NCI-H526 (cell line): ENCODE measurements at places on chromosomes 11 and 22.

DNA sequence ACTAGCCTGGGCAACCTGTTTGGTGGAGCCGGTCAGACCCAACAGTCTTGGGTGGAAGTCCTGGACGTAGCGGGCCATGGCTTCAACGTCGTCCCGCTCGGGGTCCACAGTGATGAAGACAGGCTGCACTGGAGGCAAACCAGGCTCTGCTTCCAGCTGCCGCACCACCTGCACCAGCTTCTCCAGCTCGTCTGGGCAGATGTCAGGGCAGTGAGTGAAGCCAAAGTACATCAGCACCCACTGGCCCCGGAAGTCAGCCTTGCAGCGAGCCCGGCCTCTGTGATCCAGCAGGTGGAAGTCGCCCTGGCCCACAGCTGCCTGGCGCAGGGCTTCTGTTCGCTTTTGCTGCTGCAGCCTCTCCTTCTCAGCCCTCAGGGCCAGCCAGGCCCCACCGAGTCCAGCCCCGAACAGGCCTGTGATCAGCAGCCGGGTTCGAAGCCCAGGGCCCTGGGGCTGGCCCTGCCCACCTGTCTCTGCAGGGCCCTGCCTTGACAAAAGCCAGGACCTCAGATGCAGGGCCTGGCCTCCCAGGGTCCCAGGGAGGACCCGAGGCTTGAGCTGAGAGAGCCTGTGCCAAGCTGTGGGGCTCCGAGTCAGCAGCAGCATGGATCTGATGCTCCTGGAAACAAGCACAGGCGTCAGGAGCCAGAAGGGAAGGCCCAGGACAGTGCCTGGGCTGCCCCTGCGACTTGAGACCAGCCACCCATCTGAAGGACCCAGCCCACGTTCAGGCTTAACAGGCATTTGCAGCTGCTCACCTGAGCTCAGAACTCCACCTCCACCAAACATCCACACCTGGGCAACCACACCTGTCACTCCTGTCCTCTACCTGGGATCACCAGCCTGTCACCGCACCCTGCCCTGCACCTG is 1.4 kb downstream of the SCO2 start:
- DNase-seq, result no peak

- no peak for DNase-seq
These were observed 40.5 kb downstream of the DUSP8 start for GRCh38 chr11:1531449-1532013.

DNA sequence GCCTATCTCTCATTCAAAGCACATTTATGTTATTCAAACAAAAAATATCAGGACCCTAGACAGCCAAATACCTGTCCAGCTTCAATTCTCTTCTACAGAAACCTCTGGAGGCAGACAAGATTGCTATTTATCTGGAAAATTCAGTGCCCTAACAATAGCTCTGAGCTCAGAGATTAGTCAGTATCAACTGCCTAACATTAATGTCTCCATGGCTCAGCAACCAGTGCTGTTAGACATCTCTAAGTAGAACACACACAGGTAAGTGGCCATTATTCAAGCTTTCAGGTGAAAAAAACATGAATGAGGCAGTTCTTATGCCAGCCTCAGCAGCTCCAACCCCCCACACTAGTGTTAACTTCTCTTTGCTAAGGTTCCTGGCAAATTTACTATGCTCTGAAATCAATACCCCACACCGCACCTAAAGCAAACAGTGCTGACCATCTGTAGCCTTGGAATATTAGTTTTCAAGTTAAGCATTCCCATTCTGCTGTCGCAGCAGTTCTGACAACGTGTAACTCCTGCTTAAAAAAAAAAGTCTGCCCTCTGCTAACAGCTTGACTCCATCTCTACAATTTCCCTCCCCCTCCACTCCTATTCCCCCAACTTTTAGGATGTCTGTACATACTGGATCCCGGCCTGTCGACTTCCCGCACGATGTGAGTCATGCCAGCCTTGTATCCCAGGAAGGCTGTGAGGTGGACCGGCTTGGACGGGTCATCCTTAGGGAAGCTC is 1.5 kb downstream of the RPL3 start:
- no peak for DNase-seq

DNA sequence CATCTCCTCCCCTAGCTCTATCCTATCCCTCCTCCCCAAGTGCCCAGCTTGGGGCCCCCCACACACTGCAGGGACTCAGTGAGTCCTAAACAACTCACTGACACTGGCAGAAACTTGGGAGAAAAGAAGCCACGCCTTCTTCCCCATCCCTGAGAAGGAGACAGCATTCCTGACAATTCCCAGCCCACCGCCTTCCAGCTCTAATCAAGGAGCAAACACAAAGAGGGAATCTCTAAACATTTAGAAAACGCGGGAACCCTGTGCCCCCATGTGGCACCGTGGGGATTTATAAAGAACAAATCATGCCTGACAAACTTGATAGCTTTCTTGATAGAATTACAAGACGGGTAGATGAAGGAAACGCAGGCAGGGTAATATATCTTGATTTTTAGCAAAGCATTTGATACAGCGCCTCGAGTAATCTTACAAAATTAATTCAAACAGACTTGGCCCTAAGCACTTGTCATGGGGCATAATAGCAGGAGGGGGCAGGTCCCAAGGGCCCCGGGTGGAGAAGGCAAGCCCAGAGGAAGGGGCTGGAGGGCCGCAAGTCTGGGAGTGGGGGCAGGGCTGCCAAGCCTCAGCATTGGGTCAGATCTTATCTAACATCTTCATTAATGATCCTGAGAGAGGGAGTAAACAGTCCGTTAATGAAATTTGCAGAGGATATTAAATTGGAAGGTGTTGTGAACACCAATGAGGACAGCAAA is 4.5 kb downstream of the CHST1 start:
- no peak for DNase-seq

DNA sequence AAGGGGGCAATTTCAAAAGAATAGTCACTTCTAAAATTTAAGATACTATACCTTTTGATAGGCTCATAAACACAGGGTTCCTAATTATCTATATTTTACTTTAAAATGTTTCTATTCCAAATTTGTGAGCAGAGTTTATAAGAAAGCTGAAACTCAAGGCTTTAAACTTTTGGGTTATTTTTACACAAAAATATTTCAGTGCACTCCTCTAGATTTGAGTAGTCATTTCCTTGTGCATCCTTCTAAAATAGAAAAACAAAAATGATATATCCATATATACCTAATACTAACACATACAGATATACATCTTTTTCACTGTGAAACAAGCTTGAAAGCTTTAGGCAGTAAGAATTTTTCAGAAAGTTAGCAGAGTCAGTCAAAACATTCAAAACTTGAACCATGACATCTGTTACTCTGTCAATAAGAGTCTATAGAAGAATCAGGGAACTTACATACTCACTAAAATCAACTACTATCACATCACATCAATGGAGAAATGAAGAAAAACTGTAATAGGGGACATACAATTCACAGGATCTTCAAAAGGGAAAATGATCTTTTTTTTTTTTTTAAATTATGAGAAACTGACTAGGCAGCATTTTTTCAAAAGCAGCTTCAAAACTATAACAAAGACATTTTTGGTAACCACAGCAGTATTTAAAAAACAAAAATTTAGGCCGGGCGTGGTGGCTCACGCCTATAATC is 5.1 kb downstream of the PHF21A start:
- DNase-seq, result no peak

DNA sequence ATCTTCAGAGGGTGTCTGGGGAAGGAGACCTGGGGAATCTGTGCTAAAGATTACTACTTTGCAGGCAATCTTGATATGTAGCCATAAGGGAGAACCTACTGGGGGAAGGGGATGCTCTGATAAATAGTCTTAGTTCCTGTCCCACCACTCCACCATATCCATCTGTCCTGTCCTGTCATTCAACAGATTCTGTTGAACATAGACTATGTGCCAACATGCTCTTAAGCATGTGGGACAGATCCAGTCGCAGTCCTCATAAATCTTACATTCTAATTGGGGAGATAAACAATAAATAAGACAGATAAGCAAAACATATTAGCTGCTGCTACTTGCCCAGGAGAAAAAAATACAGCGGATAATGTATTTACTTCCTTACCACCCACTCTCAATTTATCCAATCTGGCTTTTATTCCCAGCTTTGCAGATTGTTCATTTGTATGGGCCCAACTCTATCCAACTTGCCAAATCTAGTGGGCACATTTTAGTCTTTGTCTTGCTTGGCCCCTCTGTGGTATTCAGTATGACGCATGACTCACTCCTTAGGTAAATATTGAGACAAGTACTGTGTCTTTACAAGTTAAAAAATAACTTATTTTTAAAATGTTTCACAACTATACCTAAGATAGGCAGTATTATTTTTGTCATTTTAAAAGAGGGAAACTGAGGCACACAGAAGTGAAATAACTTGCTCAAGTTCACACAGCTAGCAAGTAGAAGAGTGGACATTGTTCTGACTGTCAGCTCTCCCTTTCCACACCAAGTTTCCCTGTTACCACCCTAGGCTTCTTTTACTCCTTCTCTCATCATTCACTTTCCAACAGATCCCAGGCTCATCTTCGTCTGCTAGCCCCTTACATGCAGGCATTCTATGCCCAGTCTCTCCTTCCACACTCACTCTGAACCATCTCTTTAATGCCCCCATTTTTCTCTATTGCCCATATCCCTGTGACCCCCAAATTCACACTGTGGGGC is 133.6 kb upstream of the SESN3 start:
- DNase-seq, result no peak

- DNase-seq, result peak; percentile 91
These were observed 49.7 kb downstream of the RTL6 start for GRCh38 chr22:44448271-44448830.

DNA sequence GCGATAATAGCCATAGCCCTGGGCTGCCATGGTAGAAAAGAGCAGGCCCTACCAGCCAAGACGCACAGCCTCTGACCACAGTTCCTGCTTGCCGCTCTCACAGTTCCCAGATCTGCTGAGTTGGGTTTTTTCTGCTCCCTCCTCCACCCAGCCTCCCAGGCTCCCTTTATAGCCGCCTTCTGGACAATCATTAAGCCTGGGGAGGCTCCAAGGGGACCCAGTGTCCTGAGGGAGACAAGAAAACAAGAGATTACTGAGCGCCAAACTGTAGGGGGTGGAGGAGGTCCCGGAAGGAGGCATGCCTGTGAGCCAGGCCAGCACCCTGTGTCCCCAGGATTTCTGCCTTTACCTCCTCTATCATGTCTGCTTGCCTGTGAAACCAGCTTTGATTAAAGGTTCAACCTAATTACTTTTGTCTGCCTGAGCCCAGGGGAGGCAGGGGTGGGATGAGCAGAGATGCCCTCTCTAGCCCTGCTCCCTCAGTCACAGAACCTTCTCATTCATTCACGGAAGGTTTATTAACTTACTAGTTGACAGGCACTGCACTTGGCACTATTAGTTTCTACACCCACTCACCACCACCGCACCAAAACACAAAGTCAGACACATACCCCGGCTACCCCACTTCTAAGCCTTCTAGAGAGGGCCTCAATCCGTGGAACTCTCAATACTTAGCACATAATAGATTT is 1.2 kb downstream of the SLC37A4 start:
- DNase-seq, result no peak

GRCh38 chr11:64415996-64416728 is 57.2 kb downstream of the RPS6KA4 start:
- DNase-seq, result no peak

DNA sequence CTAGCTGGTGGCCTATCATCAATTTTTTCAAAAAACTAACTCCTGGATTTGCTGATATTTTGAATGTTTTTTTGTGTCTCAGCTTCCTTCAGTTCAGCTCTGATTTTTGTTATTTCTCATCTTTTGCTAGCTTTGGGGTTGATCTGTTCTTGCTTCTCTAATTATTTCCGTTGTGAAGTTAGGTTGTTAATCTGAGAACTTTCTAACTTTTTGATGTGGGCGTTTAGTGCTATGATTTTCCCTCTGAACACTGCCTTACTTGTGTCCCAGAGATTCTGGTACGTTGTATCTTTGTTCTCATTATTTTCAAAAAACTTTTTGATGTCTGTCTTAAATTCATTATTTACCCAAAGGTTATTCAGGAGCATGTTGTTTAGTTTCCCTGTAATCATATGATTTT is 19.1 kb downstream of the NARS2 start:
- no peak for DNase-seq

- DNase-seq, result no peak
These were observed 371.6 kb downstream of the CADM1 start for GRCh38 chr11:115132436-115133228.

DNA sequence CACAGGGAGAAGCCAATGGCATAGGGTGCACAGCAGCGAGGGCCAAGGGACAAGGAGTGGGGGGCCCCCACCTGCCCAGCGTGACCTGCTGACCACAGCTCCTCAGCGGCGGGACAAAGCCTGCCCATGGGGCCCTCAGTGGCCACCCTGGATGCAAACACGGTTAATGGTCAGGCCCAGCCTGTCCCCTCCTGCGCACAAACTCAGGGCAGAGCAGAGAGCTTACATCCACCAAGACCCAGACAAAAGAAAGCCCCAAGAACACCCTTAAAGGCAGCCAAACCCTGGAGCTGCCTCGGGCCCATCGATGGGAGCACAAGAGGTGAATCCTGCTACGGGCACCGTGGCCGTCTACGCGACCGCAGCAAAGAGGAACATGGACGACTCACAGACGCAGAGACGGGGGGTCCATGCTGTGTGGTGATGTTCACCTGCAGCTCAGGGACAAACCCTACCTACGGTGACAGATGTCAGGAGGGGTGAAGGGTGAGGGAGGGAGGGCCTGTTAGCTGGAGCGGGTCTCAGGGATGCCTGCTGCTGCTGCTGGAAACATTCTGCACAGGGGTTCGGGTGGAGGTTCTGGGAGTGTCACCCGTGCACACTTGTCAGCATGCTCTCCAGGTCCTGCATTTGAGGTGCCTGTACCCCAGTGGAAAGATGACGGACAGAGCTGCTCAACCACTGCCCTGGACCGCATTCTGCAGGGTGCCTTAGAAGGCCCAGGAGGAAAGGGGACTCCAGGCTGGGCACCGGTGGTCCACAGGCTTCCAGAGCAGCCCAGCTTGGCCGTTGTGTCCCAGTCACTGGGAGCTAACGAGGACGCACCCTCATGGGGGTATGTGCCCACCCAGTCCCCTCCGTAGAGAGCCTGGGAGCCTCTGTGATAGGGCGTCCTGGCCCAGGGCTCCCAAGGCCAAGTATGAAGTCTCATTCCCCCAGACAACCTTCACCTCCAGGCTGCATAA is 11.6 kb downstream of the ASCL2 start:
- DNase-seq, result no peak

GRCh38 chr22:22884888-22885840 is 2.5 kb upstream of the IGLL5 start:
- no peak for DNase-seq

DNA sequence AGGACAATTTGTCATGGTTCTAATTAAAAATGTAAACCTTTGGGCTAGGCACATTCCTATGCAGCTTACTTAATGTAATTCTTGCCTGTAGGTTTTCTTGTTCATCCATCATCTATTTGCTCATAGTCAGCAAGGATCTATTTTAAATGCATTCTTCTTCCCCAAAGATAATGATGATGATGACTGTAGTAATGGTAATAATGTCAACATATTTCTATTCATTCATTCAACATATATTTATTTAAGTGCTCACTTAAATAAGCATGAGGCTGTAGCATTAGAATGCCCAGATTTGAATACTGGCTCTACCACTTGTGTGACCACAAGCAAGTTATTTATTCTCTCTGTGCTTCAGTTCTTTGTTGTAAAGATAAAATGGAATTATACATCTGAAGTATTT is 169.6 kb upstream of the SYN3 start:
- DNase-seq, result peak; percentile 22
